ENCODE measurements at places on chromosomes 7 and 10.
A peak's percentile ranks its signal among the peaks of the same experiment; 100 is the strongest.

- DNase-seq, result no peak
Measured at GRCh38 chr7:25263337-25263736, 35.1 kb upstream of the NPVF start.

DNA sequence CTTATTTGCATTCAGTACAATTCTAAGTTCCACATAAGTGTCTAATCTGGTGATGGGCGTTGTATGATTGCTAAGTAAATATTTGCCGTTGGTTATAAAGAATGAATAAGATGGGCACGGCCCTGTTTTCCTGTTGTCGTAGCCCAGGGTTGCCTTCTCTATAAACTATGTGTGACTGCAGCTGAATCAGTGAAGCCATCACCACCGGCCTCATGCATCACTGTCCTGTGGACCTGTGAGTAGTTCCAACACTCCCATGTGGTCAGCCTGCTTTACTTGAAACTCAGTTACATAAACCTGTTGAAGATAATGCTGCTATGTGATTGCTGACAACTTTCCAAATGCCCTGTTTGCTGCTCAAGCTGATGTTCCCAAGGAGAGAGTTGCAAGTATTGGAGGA, 21.6 kb upstream of the KLF6 start:
- peak; percentile 11 for DNase-seq

- no peak for DNase-seq
Measured at GRCh38 chr10:7184660-7185366, 226.0 kb downstream of the SFMBT2 start.

DNA sequence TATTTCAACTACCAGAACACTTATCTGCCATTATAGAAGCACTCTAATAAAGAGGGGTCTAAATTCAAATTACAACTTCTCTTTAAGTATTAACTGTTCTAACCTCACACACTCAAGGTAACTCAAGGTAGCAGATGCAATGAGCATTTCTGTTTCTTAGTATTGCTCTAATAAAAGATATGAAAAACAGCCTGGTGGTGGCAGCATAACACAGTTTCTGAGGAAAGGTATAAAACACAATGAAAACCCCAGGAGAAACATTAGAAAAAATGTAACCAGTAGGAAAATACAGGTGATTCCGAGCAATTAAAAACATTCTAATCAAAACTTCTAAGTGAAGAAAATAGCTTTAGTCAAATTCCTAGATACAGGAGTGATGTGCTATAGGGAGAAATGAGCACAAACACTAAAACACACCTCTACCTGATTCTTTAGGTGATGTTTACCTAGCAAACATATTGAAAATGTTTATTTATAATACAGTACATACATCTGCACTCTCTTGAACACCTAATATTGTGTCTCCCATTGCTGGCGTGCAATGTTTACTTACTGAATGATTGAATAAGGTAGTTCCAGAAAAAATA, 3.5 kb downstream of the MKRN1 start:
- DNase-seq, result peak; percentile 54

DNA sequence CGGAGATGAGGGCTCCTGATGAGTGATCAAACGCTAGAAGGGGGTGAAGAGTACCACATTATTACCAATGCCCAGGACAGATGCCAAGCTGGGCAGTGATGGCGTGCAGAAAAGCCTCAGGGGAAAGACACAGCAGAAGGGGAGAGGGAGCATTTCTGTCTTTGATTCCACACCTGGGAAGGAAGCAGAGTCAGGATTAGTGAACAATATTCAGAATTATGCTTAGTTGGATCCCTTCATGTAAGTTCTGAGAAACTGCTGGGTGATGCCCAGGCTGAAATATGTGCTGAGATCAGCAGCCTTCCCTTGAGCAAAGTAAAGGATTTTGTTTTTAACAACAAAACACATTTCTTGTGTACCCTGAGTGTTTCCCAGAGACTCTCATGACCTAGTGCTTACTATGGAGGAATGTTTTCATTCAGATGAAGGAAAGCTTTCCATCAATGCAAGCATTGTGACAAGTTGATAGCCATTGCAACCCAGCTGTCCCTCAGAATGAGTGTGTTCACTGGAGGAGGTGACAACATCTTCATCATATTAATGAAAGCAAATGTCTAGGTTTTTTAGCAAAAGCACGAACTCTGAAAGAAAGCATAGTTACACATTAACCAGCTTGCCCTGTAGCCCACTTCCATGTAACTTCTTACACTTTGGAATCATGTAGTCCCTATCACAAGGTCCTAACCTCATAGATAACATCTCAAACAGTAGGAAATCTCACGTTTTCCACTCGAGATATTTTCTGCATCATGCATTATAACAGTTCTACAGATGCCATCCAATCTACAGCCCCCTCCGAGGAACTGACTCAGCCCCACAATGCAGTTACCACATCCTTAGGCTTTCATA, 23.8 kb upstream of the AKR1C1 start:
- DNase-seq, result no peak

DNA sequence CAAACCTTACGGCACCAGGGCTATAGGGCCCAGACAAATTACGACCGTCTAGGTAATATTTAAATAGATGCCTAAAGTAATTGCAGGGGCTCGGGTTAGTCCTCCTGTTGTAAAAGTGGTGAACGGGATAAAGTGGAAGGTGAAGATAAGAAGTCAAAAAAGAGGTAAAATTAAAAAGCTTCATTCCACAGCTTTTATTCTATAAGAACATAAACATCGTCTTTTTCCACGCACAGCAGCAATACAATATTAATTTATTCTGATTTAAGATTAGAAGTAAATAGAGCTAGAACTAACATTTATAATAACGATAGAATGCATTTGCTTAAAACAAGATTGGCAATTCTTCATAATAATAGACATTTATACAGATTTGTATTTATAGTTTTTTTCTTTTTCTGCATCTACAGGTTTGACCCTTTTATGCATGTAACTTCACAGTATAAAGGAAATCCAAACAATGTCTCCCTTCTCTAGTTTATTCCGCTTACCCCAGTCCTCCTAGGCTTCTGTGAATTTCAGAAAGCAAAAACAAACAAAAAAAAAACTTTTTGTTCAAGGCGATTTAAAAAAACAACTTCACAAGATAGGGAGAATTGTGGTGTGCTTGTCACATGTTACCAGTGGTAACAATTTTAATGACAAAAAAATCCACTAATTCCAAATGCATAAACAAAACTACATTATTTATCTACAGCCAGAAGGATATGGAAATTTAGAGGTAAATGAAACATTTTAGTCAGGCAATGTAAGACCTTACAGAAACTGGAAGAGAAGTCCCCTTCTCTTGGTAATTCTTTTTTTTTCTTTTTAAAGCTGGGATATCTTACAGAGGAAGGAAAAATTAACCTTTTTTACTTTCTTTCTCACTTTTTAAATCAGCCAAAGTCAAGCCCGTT, 3.4 kb downstream of the HOXA10 start:
- DNase-seq, result no peak
